G401 (cell line): ENCODE measurements at places on chromosomes 16 and 17. TPM values are rescaled to one million over a fixed set of nuclear protein-coding genes. Genes with fewer than 3 reads are reported as not detected.

Gene ANKRD40CL
- total RNA-seq = not detected in 2 replicates

Gene MYADML2
- not detected in 2 replicates for total RNA-seq

Gene ATP2C2
- not detected in 2 replicates for total RNA-seq

Gene CPHXL2
- total RNA-seq = not detected in 2 replicates

Gene HSD17B1
- total RNA-seq = 3.5 and 4.4 TPM in 2 replicates

Gene NAGS
- 2.5 and 4.7 TPM in 2 replicates for total RNA-seq

Gene EIF4A3
- 239 and 247 TPM in 2 replicates for total RNA-seq

Gene PRSS36
- total RNA-seq = 0.06 TPM in 1 of 2 replicates, not detected in the other

Gene WDR90
- total RNA-seq = 25.0 and 39.8 TPM in 2 replicates

Gene QRICH2
- total RNA-seq = 0.47 and 1.4 TPM in 2 replicates

Gene TGFB1I1
- 0.07 TPM in 1 of 2 replicates, not detected in the other for total RNA-seq

Gene HSD17B2
- 1.7 and 3.9 TPM in 2 replicates for total RNA-seq

Gene ADAM11
- total RNA-seq = 16.4 and 21.6 TPM in 2 replicates

Gene HSD11B2
- total RNA-seq = not detected in 2 replicates

Gene ADCY9
- total RNA-seq = 2.6 and 8.9 TPM in 2 replicates

- DNase-seq = peak; percentile 19
Observed at GRCh38 chr16:22063888-22064467, 28.4 kb upstream of the VWA3A start.

GRCh38 chr17:67157732-67158639 lies 87.0 kb downstream of the HELZ start:
- DNase-seq = peak; percentile 40

GRCh38 chr16:56539656-56540055 lies 19.8 kb upstream of the BBS2 start:
- no peak for DNase-seq

DNA sequence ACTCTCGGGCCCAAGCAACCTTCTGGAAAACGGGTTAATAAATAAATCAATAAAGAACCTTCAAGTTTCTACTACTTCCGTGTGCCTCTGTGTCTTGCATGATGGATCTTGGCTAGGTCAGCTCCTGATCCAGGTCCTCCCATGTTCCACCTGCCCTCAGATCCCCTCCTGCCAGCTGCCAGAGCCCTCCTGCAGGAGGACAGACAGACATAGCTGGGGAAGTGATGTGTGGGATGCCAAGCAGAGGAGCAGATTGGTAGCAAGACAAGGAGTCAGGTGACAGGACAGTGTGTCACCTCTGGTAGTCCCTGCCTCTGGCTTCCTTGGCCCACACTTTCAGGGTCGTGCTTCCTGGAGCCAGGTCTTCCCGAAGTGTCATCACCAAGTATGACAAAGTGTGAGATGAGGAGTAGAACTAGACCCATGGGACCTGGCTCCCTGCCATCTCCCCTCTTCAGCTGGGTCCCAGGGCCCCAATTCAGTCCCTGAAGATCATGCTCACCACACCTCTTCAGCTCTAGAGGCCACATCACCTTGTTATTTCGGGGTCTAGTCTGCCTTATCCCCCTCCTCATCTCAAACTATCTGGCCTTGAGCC lies 1.0 kb upstream of the EPN3 start:
- no peak for DNase-seq

- DNase-seq = no peak
Observed at GRCh38 chr16:68079626-68080344, 5.4 kb upstream of the NFATC3 start.

DNA sequence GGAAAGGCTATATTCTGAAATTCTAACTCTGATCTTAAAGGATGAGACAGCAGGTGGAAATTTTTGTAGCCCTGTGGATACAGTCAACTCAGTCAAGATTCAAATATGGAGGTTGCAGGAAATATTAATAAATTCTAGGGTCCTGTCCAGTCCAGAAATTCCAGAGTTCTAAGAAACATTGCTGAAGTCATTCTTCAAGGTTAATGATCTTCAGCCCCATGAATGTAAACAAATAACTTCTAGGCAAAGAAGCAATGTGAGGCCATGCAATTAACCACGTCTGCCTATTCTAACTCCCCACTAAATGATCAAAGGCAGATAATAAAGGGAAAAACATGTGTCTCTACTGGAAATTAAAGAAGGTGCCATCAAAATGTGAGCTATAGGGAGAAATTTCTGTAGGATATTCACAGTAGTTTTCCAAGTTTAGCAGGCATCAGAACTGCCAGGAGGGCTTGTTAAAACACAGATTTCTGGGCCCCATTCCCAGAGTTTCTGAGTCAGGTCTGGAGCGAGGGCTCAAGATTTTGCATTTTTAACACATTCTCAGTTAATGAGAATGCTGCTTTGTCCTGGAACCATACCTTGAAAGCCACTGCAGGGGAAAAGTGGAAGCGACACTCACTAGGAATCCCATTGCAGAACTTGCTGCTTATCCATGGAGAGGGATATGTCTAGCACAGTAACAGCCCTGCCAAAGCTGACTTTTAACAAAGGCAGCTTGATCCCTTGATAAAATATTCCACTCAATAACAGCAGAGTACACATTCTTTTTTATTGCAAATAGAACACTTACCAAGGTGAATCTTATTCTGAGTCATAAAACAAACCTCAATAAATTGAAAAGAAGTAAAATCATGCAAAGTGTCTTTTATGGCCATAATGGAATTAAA lies 61.8 kb downstream of the DNAH3 start:
- no peak for DNase-seq

GRCh38 chr16:48153774-48154173 lies 2.0 kb downstream of the ABCC12 start:
- DNase-seq = peak; percentile 94

DNA sequence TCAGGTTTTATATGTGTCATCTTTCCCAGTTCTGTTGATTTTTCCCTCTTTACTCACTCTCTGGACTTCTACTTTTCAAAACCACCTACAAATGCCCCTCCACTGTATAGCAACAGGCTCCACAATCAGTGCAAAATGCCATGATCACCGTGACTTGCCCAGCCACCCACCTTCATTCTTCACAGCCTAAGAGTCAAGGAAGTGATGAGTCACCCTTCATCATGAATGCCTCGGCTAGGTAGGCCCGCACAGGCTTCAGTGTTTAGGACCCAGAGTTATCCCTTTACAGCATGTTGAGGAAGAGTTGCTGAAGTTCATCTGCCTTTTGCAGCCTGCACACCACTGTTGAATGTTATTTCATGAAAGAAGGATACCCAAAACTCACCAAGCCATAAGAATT lies 158.6 kb downstream of the PMP22 start:
- DNase-seq = no peak

DNA sequence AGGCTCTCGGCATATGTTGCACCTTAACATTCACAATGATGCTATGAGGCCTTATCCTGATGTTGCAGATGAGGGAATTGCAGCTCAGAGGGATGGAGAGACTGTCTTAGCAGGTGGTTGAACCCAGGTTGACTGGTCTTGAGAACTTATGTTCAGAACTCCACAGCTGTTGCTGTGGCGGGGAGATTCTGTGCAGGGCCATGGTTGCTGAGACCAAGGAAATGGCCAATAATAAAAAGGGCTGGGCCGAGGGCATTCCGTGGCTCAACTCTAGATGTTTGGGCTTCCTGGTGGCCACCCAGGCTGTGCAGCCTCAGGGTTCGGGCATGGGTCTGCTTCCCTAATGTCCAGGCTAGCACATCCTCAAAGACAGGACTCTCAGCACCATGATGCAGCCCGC lies 5.9 kb downstream of the KSR1 start:
- DNase-seq = no peak

- no peak for DNase-seq
Observed at GRCh38 chr17:76640550-76641380, 2.8 kb downstream of the ST6GALNAC1 start.

- peak; percentile 38 for DNase-seq
Observed at GRCh38 chr17:71828182-71828596, 292.6 kb upstream of the SOX9 start.

GRCh38 chr17:80694992-80695912 lies 150.6 kb downstream of the RPTOR start:
- no peak for DNase-seq

GRCh38 chr16:88750854-88751253 lies 34.2 kb downstream of the PIEZO1 start:
- peak; percentile 50 for DNase-seq

DNA sequence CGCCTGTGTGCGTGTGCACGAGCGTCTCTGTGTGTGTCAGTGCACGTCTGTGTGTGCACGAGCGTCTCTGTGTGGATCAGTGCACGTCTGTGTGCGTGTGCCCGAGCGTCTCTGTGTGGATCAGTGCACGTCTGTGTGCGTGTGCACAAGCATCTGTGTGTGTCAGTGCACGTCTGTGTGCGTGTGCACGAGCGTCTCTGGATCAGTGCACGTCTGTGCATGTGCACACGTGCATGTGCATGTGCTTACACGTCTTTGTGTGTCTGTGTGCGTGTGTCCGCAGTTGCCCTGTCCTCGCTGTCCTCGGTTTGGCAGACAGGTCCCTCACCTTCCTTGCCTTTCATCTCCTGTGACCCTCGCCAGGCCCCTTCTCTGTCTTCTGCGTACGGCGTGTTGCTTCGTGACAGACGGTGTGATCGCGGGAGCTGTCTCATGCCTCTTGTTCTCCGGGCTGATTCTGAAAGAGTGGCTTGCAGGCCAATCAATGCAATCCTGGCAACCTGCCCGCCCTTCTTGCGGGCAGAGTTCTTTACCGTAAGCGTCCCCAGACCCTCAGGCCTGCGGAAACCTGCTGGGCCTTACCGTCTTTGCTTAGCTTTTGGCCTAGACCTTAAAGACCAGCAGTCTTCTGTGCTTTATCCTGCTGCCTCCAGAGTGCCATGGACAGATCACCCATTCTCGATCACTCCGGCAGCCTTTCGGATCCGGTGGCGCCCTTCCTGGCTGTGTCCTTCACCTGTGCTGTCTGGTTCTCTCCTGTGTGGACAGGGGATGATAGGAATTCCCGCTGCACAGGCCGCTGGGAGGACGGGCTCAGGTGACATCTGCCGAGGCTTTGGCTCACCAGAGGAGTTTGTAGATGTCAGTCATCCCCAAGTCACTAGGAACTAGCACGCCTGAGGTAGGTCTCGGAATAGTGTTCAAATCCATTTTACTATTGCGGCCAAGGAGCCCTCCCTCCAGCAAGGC lies 18.5 kb downstream of the MLYCD start:
- DNase-seq = no peak

DNA sequence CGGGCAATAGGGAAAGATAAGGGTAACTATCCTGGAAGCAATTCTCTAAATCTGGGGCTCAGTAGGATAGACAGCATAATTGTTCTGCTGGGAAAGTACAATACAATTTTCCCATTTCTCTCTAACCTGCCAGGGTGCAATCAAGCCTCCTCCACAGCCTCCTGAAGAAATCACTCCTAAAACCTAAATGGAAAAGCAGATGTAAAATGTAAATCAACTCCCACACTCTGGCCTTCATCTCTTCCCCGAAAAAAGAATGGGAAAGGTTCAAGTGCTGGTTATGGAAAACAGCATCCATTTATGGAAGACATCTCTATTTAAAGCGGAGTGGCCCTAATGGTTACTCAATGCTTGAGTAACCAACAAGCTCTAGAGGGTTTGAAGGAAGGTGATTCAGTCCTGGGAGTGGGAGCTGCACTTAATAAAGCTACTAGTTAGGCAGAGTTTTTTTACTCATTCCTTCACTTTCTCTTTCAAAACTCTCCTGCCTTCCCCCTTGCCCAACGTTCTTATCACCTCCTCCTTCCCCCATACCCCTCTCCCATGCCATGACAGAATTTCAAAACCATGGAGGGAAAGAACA lies 5.1 kb downstream of the MMD start:
- DNase-seq = no peak

GRCh38 chr16:60225541-60225940 lies 1491.4 kb upstream of the GOT2 start:
- DNase-seq = no peak

GRCh38 chr17:29588562-29589411 lies 661 bp downstream of the GIT1 start:
- DNase-seq = peak; percentile 36

GRCh38 chr17:49819138-49819537 lies 28.7 kb downstream of the TAC4 start:
- no peak for DNase-seq

- DNase-seq = no peak
Observed at GRCh38 chr16:86063760-86064405, 164.9 kb downstream of the IRF8 start.

DNA sequence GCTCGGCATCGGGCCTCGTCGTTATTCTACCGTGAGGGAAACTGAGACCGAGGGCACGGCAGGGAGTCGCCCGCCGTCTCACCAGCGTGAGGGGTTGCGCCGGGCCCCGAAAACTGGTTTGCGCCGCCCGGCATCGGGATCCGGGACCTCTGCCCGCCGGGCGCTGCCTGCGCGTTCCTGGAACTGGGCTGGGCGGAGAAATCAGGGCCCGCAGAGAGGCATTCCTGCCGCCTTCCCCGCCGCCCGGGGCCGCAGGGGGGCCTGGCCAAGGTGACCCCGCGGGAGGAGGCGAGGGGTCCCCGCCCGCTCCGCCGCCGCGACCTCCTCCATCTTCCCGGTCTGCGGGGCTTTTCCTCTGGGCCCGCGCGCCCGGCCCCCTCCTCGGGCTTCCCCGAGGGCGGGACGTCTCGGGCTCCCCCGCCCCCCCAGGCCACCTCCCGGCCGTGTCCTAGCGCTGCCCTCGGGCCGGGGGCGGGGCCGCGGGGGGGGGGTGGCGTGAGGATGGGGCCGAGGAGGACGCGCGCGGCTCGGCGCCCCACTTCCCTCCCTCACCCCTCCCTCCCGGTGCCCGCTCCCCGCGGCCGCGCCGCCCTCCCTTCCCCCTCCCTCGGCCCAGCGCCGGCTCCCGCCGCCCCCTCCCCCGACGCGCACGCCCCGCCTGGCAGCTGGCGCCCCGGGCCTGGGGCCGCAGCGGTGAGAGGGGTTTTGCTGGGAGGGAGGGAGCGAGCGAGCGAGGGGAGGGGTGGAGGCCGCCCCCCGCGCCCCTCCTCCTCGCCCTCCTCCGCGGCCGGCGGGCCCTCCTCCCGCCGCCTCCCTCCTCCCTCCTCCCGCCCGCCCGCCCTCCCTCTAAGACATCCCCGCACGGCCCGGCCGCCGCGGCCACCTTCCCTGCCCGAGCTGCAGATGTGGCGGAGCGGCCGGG lies at the start of gene GLIS2:
Gene GLIS2, plus strand, starts transcription at position 882 of the 922 bp plus-strand sequence. CDS start 16,214 bp downstream, outside the sequence.
- peak; percentile 72 for DNase-seq

GRCh38 chr17:72126575-72127486 lies 6.0 kb downstream of the SOX9 start:
- DNase-seq = peak; percentile 50

GRCh38 chr17:56624912-56625311 lies 31.4 kb downstream of the NOG start:
- DNase-seq = no peak

DNA sequence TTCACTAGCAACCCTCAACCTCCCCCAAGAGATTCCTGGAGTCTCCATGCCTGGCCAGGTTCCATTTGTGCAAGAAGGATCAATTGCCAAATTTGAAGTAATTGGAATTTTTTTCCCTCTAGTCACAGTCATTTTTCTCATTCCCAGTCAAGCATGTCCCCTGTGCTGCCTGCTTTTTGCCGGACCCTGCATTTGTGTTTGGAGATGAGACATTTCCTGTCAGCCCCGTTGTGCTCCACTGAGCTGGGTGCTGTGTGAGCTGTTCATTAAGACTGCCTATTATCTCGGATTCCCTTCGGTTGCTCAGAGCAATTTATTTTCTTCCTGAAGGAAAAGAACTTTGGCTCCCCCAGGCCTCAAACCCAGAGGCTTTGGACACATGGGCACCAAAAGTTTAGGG lies 201.0 kb upstream of the NLRP1 start:
- DNase-seq = no peak
